Activated CD4-positive, alpha-beta T cell treated with anti-CD3 and anti-CD28 coated beads, Interleukin-2, amount 50 U/mL, for 1 hour (primary cell): ENCODE measurements at places on chromosomes 7 and 10.

DNA sequence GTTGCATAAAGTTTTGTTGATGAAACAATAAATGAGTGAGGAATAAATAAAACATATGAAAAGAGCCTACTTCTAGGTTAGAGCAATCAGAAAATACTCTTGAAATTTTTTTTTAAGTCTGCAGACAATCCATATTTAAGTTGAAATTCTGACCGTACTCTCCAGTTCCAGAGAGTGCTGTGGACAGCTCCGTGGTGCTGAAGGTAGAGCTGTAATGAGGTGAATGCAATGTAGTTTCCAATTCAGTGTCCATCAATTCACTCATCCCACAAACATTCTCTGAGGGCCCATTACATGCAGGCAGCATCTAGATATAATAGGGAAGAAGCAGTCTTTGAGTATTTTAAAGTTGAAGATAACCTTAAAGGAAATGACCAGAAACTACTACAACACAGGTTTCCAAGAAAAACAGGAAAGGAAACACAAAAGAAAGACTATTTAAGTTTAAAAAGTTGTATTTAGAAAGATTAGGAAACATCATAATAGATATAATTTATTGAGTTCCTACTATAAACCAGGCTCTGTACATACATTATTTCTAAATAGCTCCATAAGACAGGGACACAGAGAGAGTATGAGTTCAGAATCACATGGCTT is 44.0 kb upstream of the CRTAC1 start:
- DNase-seq: no peak

DNA sequence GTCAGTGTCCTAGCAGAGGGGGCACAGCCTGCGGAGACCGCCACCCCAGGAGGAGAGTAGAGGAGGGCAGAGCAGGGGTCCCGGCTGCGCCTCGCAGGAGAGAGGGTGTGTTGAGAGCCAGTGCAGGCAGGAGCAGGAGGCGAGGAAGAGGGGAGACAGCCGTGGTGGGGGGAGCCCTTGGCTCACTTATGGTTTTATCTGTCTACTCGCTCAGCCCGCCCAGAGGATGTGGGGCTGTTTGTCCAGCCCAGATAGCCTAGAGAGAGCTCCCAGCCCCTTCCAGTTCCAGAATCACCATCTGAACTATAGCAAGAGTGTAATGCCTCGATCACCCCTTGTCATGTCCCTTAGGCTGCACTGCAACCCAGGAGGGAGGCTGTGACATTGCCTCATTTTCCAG is 26.6 kb downstream of the SLC29A3 start:
- no peak for DNase-seq

DNA sequence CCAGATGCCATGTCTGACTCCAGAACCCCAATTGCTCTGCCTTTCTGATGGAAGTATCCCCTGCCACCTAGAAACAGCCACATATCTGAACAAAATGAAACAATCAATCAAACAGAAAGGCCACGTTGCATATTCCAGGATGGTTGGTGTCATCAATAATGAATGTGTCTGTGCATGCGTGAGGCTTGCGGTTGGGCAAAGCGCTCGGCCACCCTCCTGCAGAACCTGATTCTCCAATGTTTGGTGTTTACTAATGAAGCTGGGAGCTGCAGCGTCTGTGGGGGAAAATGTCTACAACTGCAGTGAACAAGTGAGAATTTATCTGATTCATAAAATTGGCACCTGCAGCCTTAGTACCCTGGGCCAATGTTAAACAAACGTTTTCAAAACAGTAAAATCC is 121.2 kb upstream of the ADARB2 start:
- DNase-seq: no peak

GRCh38 chr10:132519382-132520176 is 18.0 kb upstream of the INPP5A start:
- no peak for DNase-seq

DNA sequence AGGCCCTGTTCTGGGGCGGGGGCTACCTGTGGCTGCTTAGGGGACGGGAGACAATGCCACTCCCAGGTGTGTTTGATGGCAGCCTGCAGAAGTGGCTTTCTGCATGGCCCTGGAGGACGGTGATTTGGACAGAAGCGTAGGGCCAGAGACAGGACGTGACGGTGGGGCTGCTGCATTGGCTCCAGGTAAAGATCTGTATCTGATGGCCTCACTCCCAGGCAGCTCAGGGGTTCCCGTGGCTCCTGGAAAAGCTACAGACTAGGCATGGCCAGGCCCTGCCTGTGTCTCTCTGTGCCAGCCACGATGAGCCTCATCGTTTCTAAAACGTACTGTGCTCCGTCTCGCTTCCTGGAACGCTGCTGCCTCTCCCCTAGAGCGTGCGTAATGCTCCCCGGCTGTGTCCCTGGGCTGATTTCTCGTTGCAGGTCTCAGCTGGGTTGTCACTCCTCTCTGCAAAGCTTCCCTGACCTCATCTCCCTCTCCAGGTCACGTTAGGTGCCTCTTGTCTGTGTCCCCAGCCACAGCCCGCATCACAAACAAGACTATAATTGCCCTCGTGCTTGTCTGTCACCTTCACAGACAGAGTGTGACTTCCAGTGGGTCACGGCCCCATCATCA is 12.6 kb downstream of the GTF2IRD1 start:
- DNase-seq: no peak

GRCh38 chr7:128829391-128830166 is 627 bp upstream of the FLNC start:
- no peak for DNase-seq

- DNase-seq: no peak
Observed at GRCh38 chr10:64036321-64036930, 515.2 kb downstream of the REEP3 start.

- DNase-seq: peak; percentile 8
Observed at GRCh38 chr7:105205592-105206237, 183.0 kb downstream of the SRPK2 start.

DNA sequence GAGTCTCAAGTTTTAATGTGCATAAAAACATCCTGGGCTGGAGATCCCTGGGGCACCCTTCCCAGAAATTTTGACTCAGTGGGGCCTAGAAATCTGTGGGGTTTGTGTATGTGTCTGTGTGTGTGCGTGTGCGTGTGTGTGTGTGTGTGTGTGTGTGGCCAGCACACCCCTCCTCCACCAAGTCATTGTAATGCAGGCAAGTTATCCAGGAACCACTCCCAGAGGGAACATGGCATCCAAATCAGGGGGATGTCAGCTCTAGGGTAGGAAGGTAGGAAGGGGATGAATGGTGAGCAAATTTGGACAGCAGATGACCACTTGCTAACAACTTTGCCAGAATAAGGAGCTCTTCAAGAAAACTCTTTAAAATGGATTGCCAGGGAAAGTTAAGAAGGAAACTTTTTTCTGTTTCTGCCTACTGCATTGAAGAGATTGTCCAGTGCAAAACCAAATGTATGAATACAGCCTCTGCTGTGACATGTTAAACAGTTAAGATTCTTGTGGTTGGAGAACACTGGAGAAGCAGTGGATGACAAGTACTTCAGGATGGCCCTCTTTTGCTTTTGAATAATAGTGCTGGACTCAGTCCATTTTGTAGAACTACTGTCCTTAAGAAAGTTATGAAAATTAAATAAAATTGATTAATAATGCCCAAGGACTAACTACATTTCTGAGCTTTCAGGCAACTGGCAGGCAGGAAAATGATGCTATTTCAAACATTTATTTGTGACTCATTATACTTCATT is 12.3 kb downstream of the STAMBPL1 start:
- no peak for DNase-seq

GRCh38 chr10:104028823-104029520 is 56.7 kb downstream of the COL17A1 start:
- DNase-seq: no peak

DNA sequence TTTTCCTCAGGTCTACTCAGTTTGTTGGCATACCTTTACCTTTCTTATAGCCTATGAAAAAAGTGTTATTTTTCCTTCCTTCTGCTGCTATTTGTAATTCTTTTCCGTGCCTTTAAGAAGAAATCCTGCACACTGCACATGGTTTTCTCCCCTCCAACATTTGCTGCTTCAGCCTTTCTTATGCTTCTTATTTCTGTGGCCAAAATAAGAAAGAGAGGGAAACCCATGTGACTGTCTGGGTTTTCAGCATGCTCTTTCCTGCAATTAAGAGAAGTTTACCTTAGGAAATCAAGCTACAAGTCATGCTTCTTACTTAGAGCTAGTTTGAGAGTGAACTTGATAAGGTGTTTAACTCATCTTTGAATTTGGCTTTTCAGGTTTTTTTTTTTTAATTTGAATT is 11.0 kb downstream of the TBC1D12 start:
- no peak for DNase-seq

DNA sequence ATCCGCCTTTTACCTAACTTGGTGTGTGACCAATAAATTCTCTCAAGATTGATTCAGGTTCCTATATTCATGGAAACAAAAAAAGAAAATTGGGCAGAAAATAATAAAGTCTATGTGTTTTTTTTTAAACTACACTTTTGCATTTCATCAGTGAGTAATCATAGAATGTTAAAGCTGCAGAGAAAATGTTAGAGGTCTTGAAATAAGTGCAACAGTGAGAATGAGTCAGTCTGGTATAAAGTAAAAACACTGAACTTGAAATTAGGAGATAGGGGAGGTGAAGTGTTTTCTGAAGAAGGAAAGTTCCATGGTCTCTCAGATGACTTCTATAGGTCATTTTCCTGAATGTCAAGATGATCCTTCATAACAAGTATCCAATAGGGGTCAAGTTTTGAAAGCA is 202.6 kb upstream of the NRP1 start:
- DNase-seq: no peak

- DNase-seq: no peak
Observed at GRCh38 chr7:128270826-128271272, 29.8 kb downstream of the LEP start.

GRCh38 chr10:88744002-88744401 is 15.8 kb upstream of the LIPN start:
- DNase-seq: no peak

- DNase-seq: no peak
Observed at GRCh38 chr7:135929722-135930141, 47.4 kb downstream of the MTPN start.

GRCh38 chr7:159145490-159145855 is 806 bp upstream of the VIPR2 start:
- no peak for DNase-seq

DNA sequence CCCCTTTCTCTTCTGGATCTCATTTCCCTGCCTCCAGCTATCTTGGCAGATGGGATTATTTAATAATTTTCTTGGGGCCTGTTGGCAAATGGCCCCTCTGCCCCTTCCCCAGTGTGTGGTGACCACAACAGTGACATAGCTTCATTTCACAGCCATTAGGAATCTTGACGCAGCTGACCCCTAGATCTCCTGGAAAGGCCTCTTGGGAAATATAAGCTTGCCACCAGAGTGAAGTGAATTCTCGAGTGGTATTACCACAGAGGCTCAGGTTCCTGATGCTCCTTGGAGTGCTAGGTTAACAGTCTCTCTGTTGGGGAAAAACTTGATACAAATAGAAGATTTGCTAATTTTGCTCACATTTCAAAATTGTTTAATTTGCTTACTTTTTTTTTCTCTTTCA is 57.8 kb downstream of the AUTS2 start:
- DNase-seq: no peak

DNA sequence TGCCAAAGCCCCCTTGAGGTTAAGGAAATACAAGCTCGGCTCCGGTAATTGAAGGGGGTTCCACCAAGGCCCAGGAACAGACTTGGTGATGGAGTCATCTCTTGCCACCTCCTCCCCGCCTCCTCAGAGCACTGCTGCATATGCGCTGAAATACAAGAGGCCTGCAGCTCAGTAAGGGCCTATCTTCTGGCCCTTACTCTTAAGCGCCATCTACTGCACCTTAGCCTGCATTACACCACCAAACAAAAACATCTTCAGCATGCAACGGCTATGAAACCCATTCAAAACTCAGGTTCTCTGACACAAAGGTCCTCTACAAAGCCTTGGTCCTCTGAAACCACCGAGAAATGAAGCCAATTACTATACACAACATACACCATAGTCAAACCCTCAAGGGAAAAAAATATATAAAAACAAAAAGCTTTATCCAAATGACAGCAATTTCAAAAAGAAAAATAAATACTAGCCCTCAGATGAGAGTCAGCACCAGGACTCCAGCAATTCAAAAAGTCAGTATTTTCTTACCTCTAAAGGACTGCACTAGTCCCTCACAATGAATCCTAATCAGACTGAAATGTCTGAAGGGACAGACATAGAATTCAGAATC is 176.8 kb upstream of the TBX20 start:
- no peak for DNase-seq

GRCh38 chr7:1693991-1694524 is 24.0 kb downstream of the ELFN1 start:
- DNase-seq: no peak

DNA sequence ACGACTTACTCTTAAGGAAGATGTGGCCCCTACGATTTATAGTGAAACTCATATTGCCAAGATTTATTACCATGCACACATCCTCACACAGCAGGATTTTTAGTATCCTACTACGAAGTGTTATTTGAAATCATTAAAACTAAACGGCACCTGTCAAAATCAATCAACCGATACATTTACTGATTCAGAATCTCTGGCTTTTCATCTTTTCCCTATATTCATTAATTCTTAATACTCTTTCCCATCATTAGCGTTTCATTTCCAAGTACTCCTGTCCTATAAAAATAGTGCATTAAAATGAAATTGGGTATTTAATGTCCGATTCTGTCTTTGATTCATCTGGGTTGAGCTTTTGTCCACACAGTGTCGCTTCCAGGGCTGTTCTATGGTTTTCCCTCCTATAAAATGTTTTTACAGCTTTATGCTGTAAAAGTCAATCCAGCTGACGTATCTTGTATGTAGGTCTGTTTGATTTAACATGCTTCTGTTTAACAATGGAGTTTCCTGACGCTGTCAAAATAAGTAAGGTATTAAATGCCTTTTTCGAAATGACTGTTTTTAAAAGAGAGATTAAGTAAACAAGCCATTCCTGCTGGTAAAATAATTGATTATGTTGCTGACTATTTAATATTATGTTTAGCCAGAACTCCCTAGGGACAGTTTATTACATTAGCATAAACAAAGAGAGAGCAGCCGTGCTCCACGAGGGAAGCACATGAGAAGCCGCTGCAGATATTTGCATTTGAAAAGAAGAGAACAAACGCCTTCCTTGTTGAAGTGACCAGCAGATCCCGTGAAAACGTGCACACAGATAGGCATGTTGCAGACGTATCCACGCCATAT is 22.3 kb upstream of the SFMBT2 start:
- no peak for DNase-seq

DNA sequence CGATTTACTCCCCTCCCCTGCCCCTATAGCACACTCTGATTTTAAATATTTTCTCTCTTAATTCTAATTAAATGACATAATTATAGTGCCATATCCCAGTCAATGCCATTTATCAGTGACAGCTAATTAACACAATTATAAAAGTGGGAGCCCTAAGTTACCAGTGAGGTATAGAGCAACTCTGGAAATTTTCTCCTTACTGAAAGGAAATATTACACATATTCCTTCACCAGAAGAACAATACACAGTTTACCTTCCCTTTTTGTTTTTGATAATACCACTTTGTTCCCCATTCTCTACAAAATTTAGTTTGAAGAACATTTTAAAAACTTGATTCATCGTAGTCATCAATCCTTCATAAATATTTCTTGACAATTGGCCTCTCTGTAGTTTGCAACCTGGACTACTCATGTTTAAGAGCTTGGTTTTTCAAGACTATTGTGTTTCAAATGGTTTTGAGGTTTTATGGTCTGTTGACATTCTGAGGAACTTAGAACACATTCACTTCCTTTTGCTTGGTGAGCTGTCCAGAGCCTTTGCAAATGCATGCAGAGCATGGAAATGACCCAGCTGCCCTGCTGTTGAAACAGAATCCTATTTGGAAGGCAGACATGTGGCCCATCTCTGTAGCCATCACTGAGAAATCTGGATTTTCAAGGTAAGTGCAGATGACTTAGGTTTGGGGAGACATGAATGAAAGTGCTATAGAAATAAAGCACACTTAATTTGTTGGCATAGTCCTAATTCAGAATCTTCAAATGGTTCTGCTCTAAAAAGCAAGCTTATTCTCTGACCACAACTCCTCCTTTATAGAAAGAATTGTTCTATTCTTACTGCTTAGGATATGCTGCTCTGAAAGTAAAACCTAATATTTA is at the start of gene GPR141:
TSS of gene GPR141 (plus strand) at position 521 of the 875 bp plus-strand sequence. CDS start 56,628 bp downstream, outside the sequence.
- no peak for DNase-seq
